ENCODE measurements at places on chromosomes 1 and 21.
A peak's percentile ranks its signal among the peaks of the same experiment; 100 is the strongest.

DNA sequence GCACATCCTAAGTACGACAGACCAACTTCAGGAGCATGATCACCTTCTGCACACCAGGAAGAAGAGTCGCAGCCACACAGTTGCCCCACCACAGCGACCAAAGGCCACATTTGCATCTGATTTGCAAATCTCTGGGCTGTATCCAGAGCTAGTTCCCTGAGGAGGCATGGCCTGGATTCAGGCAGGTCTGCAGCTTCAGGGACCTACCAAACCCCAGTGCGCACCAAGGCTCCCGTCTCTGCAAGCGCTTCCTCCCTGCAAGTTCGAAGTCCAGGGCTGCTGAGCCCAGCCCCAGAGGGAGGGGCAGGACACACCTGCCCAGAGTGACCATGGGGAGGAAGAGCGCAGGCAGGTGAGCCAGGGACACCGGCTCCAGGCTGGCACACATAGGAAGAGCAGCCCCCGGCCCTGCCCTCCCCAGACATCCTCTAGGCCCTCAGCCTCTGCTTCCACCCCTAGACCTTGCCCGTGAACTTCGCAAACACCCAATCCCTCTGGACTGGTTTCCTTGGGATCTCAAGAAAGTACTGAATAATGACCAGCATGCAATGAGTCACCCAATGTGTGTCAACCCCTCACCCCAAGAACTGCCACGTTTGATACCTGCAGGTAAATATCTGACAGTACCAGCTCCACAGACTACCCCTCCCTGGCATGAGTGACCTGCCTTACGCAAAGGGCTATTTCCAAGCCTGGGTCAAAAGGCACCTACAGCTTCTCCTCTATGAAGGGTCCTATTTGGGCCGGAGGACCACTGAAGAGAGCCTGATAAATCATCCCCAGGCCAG, 36.8 kb downstream of the CASZ1 start:
- peak; percentile 89 for DNase-seq

GRCh38 chr1:205442051-205442725, 13.7 kb downstream of the BLACAT1 start:
- DNase-seq = peak; percentile 62

DNA sequence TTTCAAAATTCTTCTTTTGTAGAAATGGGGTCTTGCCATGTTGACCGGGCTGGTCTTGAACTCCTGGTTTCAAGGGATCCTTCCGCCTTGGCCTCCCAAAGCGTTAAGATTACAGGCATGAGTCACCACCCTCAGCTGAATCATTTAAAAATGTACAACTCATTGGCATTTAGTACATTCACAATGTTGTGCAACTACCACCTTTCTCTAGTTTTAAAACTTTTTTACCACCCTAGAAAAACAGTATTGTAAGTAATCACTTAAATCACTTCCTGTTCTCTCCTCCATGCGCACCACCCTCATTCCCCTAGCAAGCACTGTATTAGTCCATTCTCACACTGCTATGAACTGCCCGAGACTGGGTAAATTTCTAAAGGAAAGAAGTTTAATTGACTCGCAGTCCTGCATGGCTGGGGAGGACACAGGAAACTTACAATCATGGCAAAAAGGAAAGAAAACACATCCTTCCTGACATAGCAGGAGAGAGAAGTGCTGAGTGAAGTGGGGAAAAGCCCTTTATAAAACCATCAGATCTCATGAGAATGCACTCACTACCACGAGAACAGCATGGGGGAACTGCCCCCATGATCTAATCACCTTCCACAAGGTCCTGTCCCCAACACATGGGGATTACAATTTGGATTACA, 14.4 kb upstream of the THEM5 start:
- no peak for DNase-seq

DNA sequence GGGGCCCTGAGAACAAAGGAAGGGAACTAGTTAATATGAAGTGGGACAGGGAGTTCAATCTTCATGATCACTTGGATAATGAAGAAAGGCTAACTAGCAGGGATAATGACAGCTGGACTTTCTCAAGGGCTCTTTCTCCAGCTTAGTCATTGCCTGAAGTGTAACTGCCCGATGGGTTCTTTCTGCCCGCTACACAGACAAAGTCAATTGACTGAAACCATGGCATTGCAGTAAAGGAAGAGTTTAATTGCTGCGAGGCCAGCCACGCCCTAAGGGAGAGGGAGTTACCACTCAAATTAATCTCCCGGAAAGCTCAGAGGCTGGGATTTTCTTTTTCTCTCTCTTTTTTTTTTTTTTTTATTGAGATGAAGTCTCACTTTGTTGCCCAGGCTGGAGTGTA, 16.6 kb upstream of the SLC2A5 start:
- DNase-seq = no peak

DNA sequence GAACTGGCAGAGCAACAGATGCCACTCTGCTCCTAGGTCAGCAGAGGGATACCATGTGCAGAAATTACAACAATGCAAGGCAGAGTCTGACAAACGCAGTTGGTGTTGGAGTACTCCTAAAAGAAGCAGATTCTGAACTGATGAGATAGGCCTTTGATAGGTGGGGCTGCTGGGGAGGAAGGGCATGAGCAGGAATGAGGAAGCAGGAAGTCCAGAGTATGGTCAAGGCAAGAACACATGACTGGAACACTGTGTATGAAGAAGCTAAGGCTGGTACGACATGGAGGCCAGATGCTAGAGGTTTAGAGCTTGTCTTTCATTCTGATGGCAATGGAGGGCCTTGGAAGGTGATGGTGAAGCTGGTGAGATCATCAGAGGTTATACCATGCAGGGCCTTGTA, 11.5 kb upstream of the THRAP3 start:
- peak; percentile 23 for DNase-seq

- DNase-seq = no peak
These were observed 226.8 kb downstream of the DNAH14 start for GRCh38 chr1:225156254-225156653.

DNA sequence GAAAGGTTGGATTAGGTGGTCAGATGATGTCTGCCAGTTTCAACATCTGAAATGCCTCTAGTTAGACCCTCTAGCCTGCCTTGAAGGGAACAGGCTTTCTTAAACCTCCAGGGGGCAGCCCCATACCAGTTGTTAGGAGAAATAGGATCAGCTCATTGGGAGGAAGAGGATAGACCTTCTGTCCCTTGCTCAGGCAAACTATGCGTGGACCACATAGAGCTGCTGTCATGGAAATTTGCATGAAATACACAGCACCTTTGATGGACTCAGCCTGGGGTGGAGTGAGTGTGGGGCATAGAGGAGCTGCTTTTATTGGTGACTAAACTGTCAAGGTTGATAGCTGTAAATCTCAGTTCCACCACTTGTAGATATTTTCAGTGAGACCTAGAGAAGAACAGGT, 38.4 kb upstream of the SPAG17 start:
- DNase-seq = peak; percentile 29

- DNase-seq = peak; percentile 29
These were observed 82.4 kb upstream of the GPR88 start for GRCh38 chr1:100455478-100456072.

GRCh38 chr1:156461781-156462647, 38.6 kb downstream of the MEF2D start:
- no peak for DNase-seq

Measured in HT-29 (cell line).